ENCODE measurements at places on chromosomes 13 and 19. TPM values are rescaled to one million over a fixed set of nuclear protein-coding genes. Genes with fewer than 3 reads are reported as not detected.

DNA sequence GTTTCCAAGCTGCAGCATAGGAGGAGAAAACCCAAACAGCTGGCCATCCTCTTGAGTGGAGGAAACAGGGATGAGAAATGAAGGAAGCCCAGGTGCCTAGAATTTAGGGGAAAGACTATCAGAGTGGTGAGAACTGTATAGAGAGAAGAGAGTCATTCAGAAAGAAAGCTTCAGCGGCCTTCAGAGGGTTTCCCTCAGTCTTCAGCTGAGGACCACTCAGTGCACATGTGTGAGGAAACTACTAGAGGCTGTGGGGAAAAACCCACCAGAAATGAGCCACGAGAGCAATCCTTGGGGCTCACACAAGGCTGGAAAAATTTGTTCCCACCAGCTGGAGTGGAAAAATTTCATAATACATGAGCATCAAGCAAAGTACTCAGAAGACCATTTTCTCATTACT is 35.2 kb upstream of the CPB2 start:
- no peak for DNase-seq

Gene ZNF429
- 15.7 TPM for total RNA-seq

DNA sequence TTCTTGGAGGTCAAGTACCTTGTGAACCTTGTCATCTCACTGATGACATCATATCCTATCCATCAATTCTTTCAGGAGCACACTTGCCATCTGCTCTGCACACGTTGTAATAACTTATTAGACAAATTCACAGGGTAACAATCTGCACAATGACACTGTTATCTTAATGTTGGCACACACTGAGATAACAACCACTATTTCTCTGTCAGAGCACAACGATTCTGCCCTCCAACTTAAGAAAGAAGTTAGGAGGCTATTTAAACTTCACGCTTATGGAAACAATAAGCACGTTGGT is 351.3 kb downstream of the DACH1 start:
- DNase-seq: no peak

Gene IGLON5
- not detected for total RNA-seq

DNA sequence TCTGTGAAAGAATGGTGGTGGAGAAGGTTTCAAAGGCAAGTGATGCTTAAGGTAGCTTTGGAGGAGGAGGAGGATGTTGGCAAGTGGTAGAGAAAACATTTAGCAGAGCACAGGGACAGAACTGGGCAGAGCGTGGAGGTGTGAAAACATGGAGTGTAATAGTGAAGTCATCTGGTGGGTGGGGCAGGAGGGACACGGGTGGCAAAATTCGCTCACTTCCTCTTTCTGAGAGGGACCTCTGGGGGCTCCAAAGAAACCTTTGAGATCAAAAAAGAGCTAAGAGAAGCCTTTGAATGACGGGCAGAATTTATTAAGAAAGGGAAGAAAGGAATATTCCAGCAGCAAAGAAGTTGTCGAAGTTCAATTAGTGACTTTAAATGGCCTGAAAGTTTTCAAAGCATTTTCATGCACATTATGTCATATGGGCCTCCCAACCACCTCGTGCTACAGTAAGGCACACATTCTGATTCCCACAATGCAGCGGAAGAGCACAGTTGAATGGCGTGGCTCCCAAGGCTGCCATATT is 82.8 kb downstream of the STARD13 start:
- no peak for DNase-seq

GRCh38 chr19:30799865-30800755 is 427.9 kb downstream of the ZNF536 start:
- no peak for DNase-seq

DNA sequence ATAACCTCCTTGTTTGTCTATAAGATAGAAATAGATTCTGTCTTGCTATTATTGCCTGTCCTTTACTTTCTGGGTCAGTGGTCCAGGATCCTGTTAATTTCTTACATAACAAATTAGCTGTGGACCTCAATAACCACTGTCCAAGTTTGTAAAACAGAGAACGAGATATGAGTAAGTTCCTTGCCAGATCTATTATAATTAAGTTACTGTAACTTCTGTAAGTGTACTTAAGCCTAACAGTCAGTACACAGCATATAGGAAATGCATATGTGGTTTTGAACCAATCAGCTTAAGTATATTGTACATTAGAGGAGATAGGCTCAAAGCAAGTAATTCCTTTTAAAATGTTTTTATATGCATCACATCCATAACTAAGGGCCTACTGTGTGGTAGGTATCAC is 34.9 kb downstream of the HTR2A start:
- no peak for DNase-seq

Gene RHPN2
- total RNA-seq: 1.7 TPM

Measured in sigmoid colon (tissue), 7 donors.